ENCODE measurements at places on chromosomes 2 and 18.

DNA sequence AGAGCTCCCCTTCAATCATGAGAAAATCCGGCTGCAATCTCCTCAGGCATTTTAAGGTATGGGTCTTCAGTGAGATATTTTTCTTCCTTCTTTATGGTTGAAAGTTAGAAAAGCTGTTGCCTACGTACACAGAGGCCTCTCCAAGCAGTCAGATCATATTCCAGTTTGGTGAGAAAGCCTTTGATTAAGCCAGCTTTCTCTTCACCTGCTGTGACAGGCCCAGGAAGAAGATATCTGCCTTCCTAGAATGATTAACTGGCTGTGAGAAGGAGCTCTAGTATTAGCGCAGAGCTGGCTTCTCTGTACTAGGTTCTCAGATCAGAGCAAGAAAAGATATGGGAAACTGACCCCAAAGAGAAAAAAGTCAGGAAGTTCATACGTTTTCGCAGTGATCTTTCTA is 585.0 kb upstream of the CHAC2 start:
- H3K36me3 ChIP-seq = no peaks in the 10 kb centered on the region
- no peaks in the 10 kb centered on the region for H3K4me1 ChIP-seq
- no peak overlapping the region for H3K27ac ChIP-seq
- H3K4me3 ChIP-seq = no peak overlapping the region
- H3K27me3 ChIP-seq = no peaks in the 10 kb centered on the region

DNA sequence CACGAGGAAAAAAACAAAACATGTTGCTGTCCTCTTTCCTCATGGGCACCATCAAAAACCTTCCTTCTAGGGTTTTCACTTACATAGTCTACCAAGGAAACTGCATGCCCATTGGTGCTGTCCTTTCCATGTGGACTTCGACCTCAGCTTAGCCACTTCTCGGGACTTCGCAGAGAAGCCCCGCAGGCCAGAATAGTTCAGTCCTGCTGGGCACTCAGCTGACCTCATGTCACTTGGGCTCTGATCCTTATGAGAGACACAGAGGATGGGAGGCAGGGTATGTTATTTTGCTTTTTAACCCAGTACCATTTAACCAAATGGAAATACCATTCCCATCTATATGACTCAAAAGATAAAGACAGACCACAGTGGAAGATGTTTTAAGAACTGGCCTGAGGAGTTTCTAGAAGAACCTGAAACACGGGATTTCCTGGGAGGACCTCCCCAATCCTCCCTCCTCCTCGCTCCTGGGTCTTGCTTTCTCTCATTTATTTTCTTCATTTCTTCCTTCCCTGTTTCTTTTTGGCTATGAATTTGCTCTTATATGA is 28.4 kb downstream of the AAK1 start:
- peaks cover 64% of the 10 kb centered on the region for H3K4me1 ChIP-seq
- H3K27ac ChIP-seq = peak overlapping the region; percentile 26
- no peaks in the 10 kb centered on the region for H3K27me3 ChIP-seq
- DNase-seq = no peak
- H3K36me3 ChIP-seq = peaks cover 17% of the 10 kb centered on the region
- H3K4me3 ChIP-seq = no peak overlapping the region

DNA sequence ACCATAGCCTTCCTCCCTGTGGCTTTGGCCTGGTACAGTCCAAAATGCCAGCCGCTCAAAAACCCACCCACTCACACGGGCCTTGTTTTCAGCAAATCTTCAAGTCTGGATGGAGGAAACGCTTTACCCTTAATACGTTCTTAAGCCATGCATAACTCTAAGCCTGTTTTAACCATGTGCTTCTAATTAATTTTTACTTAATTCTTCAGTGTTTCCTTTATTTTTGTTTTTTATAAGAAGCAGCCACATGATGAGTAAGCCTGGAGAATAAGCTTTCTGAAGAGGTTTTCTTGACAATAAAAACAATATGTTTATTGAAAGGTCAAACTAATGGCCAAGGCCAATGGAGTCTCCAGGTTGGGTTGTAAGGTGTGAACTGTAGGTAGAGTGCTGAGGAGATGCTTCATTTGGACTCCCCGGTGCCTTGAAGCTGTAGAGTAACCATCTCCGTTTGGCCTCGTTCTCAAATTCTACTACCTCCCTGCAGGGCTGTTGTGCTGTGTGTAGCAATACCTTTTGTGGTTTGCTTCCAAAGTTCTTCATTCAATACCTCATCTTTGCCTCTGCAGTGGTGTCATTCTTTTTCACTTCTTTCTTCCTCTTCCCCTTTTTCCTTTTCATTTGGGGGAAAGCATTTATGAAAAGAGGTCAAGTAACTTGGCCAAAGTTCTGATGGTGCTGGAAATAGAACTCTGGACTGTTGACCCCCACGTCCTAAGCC is 113.7 kb downstream of the PRKCE start:
- no peaks in the 10 kb centered on the region for H3K36me3 ChIP-seq
- no peaks in the 10 kb centered on the region for H3K4me1 ChIP-seq
- H3K27ac ChIP-seq = no peak overlapping the region
- no peaks in the 10 kb centered on the region for H3K27me3 ChIP-seq
- DNase-seq = no peak

- H3K27me3 ChIP-seq = no peaks in the 10 kb centered on the region
- H3K4me3 ChIP-seq = no peak overlapping the region
- peak; percentile 28 for DNase-seq
- H3K4me1 ChIP-seq = no peaks in the 10 kb centered on the region
Observed at GRCh38 chr2:241659150-241659739, 21.8 kb downstream of the ATG4B start.

DNA sequence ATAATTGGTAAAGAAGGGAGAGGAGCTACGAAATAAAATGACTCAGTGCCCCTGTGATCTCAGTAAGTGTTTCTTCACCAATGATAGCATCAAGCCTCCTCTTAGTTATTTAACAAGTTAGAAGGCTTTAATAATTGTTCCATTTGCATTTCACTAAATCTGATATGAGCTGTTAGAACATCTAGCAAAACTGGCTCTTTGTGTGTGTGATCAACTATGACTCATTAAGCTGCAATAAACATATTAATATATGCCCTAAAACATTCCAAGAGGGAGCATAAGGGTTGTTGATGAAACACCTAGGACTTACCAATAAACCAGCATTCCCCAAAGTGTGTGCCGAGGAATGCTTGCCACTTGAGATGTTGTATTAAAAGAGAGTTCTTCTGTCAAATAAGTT is 115.2 kb downstream of the OSBPL6 start:
- no peaks in the 10 kb centered on the region for H3K36me3 ChIP-seq
- H3K27me3 ChIP-seq = no peaks in the 10 kb centered on the region
- no peaks in the 10 kb centered on the region for H3K4me1 ChIP-seq
- no peak overlapping the region for H3K27ac ChIP-seq
- no peak overlapping the region for H3K4me3 ChIP-seq

DNA sequence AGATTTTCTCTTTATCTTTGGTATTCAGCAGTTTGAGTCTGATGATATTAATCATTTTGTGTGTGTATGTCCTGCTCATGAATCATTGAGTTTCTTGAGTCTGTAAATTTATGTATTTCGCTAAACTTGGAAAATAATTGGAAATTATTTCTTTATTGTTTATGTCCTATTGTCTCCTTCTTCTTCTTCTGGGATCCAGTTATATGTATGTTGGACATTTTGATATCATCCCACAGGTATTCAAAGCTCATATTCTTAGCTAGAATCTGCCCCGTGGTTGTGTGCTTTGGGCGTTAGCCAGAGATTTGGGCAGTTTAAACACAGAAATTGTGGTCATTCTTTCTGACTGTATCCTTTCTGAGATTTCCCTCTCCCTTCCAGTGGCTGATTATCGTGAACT is 243.0 kb upstream of the SPRED2 start:
- H3K4me1 ChIP-seq = no peaks in the 10 kb centered on the region
- no peak overlapping the region for H3K27ac ChIP-seq
- no peaks in the 10 kb centered on the region for H3K27me3 ChIP-seq
- no peak overlapping the region for H3K4me3 ChIP-seq

DNA sequence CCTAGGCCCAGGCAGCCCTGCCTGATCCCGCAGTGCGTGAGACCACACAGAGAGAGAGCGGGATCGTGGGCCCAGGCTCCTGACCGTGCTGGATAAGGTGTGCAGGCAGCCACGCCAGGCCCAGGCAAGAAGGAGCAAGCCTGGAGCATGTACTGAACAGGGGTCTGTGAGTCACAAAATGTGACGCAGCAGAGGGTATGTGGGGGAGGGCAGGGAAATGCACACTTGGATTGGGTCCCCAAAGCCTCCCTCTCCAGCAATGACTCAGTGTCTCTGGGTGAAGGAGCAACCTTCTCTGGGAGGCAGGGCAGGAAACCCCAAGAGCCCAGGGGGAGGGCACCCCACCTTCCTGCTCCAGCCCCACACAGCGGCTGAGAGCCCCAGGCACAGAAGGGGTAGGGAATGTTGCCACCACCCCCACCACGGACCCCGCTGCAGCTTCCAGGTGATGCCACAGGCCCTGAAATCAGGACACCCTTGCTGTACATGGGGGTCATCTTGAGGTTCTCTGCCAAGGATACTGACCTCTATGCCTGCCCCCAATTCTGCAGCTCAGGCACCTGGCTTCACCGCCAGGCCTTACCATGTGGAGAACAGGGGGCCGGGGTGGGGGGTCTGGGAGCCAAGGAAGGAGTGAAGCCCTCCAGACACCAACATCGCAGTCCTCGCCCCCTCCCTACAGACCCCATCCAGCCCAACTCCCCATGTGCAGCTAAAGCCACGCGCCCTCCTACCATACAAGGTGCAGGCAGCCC is 1.3 kb upstream of the GPC1 start:
- H3K27me3 ChIP-seq = peaks cover 79% of the 10 kb centered on the region
- H3K27ac ChIP-seq = no peak overlapping the region
- no peaks in the 10 kb centered on the region for H3K36me3 ChIP-seq
- peak overlapping the region; percentile 33 for H3K4me3 ChIP-seq
- DNase-seq = no peak

GRCh38 chr2:172246649-172247048 is 143.9 kb upstream of the DLX2 start:
- no peak overlapping the region for H3K4me3 ChIP-seq
- peaks cover 7% of the 10 kb centered on the region for H3K27me3 ChIP-seq
- H3K36me3 ChIP-seq = no peaks in the 10 kb centered on the region
- no peak overlapping the region for H3K27ac ChIP-seq

GRCh38 chr18:45608400-45608799 is 6.9 kb upstream of the SLC14A2 start:
- H3K4me3 ChIP-seq = no peak overlapping the region
- no peak for DNase-seq
- no peaks in the 10 kb centered on the region for H3K4me1 ChIP-seq
- H3K27ac ChIP-seq = no peak overlapping the region
- no peaks in the 10 kb centered on the region for H3K27me3 ChIP-seq

DNA sequence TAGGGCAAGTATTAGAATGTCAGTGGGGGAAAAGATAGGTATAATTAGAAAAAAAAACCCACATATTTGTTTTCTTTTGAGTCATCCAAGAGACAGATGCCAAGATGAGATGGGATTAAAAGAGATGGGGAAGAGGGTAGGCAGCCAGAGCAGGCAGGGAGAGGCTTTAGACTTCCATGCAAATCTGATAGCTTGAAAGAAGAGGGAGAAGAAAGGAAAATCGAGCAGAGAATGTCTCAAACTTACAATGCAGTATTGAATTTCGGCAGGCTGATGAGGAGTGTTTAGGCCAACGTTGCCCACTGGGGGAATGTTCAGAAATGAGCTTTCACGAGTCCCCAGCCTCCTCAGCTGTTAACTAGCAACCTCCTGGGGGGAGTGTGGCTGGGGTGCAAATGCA is 91.3 kb downstream of the SPATS2L start:
- H3K4me1 ChIP-seq = no peaks in the 10 kb centered on the region
- no peak overlapping the region for H3K4me3 ChIP-seq
- H3K36me3 ChIP-seq = no peaks in the 10 kb centered on the region

- no peak for DNase-seq
- no peaks in the 10 kb centered on the region for H3K36me3 ChIP-seq
- peaks cover 46% of the 10 kb centered on the region for H3K4me1 ChIP-seq
- H3K4me3 ChIP-seq = peak overlapping the region; percentile 72
- peak overlapping the region; percentile 80 for H3K27ac ChIP-seq
Observed at GRCh38 chr2:61469424-61470121, 1.3 kb downstream of the USP34 start.

- no peaks in the 10 kb centered on the region for H3K36me3 ChIP-seq
- no peaks in the 10 kb centered on the region for H3K4me1 ChIP-seq
- H3K27ac ChIP-seq = no peak overlapping the region
- no peak overlapping the region for H3K4me3 ChIP-seq
- no peak for DNase-seq
Observed at GRCh38 chr2:198316852-198317396, 512.5 kb downstream of the PLCL1 start.

- DNase-seq = no peak
- H3K27ac ChIP-seq = no peak overlapping the region
- no peaks in the 10 kb centered on the region for H3K27me3 ChIP-seq
- no peaks in the 10 kb centered on the region for H3K4me1 ChIP-seq
- H3K4me3 ChIP-seq = no peak overlapping the region
Observed at GRCh38 chr2:182548031-182548950, 121.5 kb upstream of the PDE1A start.

DNA sequence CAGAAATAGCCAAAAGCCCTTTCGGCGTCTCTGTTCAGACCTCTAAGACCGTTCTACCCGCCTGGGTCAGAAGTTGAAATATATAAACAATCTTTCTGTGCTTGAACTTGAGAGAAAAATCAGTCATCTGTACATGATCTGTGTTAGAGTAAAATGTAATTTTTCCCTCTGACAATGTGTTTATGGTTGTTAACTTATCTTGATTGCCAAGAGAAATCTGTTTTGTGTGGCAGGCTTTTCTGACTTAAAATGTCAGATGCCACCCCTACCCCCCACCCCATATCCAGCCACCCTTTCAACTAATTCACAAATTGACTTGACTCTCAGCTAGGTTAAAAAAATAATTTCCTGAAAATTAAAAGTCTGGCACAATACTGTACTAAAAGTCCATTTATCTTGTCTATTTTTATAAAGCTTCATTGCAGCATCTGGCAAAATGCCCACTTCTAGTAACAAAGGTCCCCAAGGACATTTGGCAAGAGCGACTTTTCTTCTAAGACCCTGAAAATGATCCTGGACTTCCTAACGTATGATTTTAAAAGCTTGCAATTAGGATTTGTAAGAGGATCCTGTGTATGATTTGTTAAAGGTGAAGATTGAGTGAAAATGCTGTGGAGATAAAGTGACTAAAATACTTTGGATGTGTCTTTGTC is 304.2 kb downstream of the EPHA4 start:
- no peak overlapping the region for H3K27ac ChIP-seq
- DNase-seq = no peak
- H3K27me3 ChIP-seq = no peaks in the 10 kb centered on the region
- H3K4me3 ChIP-seq = no peak overlapping the region
- no peaks in the 10 kb centered on the region for H3K36me3 ChIP-seq

DNA sequence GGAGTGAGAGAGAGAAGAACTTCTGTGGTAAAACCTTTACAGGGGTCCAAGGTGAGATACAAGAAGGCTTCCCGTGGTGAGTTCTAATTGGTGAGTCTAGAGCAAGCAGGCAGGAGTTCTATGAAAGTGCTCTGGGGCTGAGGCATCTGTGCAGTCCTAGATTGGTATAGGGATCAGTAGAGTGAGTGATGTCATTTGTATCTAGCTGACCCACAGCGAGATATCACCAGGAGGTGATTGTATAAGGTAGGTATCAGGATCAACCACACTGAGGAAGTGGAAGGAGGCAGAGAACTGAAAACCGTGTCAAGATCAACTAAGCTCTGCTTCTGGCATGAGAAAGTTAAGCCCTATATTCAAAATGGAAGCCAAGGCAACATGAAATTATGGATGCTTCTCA is 1648.9 kb upstream of the TMEFF2 start:
- no peaks in the 10 kb centered on the region for H3K4me1 ChIP-seq
- no peak for DNase-seq
- H3K27ac ChIP-seq = no peak overlapping the region
- H3K27me3 ChIP-seq = no peaks in the 10 kb centered on the region
